ENCODE measurements at places on chromosomes 6 and 20. TPM values are rescaled to one million over a fixed set of nuclear protein-coding genes. Genes with fewer than 3 reads are reported as not detected.
A peak's percentile ranks its signal among the peaks of the same experiment; 100 is the strongest.

DNA sequence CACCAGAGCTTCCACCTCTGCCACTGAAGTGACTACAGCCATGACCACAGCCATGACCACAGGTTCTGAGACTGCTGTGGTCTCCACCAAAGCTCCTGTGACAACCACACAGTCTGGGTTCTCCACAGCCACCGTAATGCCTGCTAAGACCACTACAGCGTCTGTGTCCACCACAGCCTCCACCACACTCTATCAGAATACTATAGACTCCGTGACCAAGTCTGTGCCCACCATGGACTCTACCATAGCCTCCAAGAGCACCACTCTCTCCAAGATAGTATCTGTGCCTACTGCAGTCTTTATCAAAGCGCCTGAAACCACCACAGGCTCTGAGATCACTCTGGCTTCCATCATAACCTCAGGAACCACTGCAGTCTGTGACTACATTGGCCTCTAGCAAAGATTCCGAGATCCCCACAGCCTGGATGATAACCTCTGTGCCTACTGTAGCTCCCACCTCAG, 18.3 kb upstream of the MUC21 start:
- H3K36me3 ChIP-seq, result no peaks in the 10 kb centered on the region
- H3K4me1 ChIP-seq, result no peaks in the 10 kb centered on the region
- no peaks in the 10 kb centered on the region for H3K27me3 ChIP-seq
- DNase-seq, result no peak

NKX2-4 gene
- not detected for total RNA-seq

DNA sequence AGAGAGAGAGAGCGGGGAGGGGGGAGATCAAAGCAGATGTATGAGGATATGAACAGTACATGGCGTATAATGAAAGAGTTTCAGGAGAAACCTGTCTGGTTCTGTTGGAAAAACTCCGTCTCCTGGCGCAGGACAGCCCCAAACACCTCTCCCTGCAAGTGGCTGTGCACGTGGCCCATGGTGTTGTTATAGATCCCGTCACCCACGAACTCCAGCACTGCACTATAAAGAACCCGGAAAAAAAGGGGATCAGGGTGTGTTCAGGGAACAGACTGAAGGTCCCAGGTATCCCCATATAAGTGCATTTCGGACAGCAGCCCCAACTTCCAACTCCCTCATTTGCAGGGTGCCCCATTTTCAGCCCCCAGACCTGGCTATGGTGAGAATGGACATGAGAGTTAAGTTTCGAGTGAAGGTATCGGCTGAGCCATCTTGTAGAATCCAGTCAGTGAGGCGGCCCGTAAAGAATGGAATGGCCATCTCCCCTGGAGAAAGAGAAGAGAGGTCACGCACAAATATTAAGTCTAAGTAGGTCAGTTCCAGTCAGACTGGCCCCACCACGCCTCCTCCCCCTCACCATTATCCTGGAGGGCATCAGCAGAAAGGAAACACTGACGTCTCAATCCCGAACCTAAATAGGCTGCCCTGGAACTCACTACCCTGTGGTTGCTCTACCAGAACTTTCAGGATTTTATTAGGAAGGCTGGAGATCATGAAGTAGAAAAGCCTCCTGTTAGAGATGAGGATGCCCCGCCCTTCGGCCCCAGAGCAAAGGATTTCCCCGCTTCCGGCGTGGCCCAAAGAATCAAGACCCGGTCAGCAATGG, 1.3 kb downstream of the TAP1 start:
- peak; percentile 62 for DNase-seq
- peak overlapping the region; percentile 80 for H3K4me3 ChIP-seq
- H3K36me3 ChIP-seq, result peaks cover 59% of the 10 kb centered on the region
- H3K4me1 ChIP-seq, result peaks cover 31% of the 10 kb centered on the region

DNA sequence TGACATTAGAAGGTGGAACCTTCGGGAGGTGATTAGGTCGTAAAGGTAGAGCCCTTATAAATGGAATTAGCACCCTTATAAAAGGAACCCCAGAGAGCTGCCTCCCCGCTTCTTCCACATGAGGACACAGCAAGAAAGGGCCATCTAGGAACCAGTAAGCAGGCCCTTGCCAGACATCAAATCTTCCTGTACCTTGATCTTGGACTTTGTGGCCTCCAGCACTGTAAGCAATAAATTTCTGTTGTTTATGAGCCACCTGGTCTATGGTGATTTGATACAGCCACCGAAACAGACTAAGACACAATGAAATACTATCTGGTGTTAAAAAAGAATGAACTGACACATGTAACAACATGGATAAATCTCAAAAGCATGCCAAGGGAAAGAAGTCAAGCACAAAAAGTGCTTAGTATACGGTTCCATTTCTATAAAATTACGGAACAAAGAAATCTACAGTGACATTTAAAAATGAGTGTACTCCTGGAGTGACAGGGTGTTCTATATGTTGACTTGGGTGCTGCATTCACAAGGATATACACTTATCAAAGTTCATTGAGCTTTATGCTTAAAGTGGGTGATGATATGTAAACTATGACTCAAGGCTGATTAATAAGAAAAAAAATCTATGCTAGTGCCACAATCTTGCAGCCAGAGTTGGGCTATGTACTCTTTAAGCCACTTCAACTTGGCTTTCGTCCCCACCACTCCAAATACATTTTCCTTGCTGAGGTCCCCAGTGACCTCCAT, 18.4 kb downstream of the SERPINB1 start:
- H3K36me3 ChIP-seq, result no peaks in the 10 kb centered on the region
- no peaks in the 10 kb centered on the region for H3K27me3 ChIP-seq
- H3K4me1 ChIP-seq, result peaks cover 24% of the 10 kb centered on the region
- H3K4me3 ChIP-seq, result no peak overlapping the region
- no peak overlapping the region for H3K27ac ChIP-seq
- DNase-seq, result no peak

PKHD1 gene
- total RNA-seq, result 0.20 TPM

SAMD5 gene
- total RNA-seq, result 5.3 TPM

SMLR1 gene
- not detected for total RNA-seq

DNA sequence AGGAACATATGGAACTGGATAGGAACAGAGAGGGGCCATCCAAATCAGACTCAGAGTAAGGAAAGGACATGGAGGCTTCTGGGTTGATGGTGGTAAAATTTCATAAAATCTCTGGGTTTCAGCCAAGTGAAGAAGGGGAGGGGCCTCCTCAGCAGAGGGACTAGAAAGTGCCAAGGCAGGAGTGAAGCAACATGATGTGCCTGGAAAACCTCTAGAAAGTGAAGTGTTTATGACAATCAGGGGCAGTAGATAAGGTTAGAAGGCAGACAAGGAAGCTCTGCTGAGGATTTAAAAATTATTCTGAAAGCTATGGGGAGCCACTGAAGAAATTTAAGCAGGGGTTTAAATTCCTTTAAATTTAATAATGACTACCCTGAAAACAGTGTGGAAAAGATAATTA, 126.0 kb upstream of the TENT5A start:
- H3K36me3 ChIP-seq, result no peaks in the 10 kb centered on the region
- H3K4me1 ChIP-seq, result no peaks in the 10 kb centered on the region
- H3K4me3 ChIP-seq, result no peak overlapping the region
- H3K27ac ChIP-seq, result no peak overlapping the region
- no peak for DNase-seq

DNA sequence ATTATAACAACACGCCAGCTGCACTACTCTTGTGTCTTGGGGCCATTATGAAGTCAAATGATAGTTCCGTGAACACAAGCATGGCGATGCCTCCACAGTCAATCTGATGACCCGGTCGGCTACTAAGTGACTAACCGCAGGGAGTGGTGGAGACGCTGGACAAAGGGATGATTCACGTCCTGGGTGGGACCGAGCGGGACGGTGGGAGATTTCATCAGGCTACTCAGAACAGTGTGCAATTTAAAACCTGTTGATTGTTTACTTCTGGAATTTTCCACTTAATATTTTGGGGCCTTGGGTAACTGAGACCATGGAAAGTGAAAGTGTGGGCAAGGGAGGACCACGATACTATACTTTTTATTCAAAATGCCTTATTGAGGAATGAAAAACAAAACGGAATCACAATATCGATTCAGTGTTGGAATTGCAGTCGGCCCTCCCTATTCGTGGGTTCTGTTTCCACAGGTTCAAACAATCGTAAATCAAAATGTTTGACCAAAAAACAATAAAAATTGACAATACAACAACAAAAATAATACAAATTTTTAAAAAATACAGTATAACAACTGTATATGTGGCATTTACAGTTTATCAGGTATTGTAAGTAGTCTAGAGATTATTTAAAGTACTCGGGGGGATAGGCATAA, 66.5 kb downstream of the MYLK4 start:
- H3K4me1 ChIP-seq, result no peaks in the 10 kb centered on the region
- no peak overlapping the region for H3K27ac ChIP-seq
- H3K27me3 ChIP-seq, result no peaks in the 10 kb centered on the region

SIRPB1 gene
- total RNA-seq, result 31.3 TPM

HDGFL1 gene
- not detected for total RNA-seq

GRCh38 chr6:139895205-139895793, 520.9 kb upstream of the CITED2 start:
- no peak for DNase-seq
- H3K4me3 ChIP-seq, result no peak overlapping the region
- no peaks in the 10 kb centered on the region for H3K36me3 ChIP-seq

GRCh38 chr6:84763003-84763885, 1.2 kb downstream of the TBX18 start:
- no peak overlapping the region for H3K27ac ChIP-seq
- H3K36me3 ChIP-seq, result no peaks in the 10 kb centered on the region
- H3K4me1 ChIP-seq, result peaks cover 12% of the 10 kb centered on the region
- peak; percentile 83 for DNase-seq

DNA sequence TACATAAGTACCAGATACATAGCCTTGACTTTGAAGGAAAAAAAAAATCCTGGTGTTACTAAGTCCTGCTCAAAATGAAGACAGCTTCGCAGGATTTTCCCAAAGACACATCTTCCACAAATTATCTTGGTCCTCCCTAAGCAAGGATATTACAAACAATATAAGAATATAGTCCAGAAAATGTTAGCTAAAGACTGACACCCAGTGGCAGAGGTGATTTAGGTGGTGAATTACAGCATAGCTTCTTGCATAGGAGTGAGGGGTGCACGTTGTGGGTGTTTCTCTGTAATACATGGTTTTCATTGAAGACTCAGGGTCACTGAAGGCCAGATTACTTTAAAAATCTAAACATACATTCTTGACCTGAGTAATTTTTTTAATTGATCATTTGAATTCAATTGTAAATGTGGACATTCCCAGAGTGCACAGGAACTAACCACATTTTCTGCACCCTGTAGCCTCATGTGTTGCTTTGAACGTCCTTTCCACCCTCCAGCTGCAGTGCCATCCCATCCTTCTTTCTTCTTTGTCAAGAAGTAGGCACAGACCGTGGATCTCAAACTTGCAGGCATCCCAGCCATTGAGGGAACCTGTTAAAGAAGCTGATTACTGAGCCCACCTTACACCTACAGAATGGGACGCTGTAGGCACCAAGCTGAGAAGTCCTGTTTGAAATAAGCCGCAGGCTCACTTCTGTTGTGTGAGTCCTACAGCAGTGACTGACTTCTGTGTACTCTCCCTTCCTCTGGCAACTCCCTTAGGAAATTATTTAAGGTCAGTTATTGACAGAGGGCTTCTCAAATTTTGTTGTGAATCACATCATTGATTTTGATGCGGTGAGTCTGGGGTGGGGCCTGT, 102.6 kb downstream of the PERP start:
- DNase-seq, result no peak
- H3K36me3 ChIP-seq, result no peaks in the 10 kb centered on the region
- H3K27me3 ChIP-seq, result no peaks in the 10 kb centered on the region
- no peak overlapping the region for H3K27ac ChIP-seq
- no peaks in the 10 kb centered on the region for H3K4me1 ChIP-seq
- no peak overlapping the region for H3K4me3 ChIP-seq

DNA sequence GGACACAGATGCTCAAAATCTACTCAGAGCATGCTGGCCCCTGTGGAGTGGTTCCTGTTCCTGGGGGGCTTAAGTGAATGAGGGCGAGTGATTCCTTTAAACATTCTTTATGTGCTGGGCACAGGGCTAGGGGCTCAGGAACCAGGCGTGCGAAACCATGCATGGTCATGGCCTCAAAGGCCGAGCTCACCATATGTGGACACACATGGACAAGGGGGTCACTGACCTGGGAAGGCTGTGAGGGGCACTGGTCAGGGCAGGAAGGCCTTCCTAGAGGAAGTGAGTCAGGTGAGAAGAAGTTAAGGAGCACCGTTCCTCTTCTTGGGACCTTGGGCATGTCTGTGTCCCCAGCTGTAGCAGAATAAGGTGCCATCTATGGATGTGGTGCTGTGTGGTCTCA, 74.6 kb upstream of the BHLHE23 start:
- no peak overlapping the region for H3K4me3 ChIP-seq
- no peak for DNase-seq
- no peaks in the 10 kb centered on the region for H3K4me1 ChIP-seq
- H3K36me3 ChIP-seq, result no peaks in the 10 kb centered on the region
- no peaks in the 10 kb centered on the region for H3K27me3 ChIP-seq
- H3K27ac ChIP-seq, result no peak overlapping the region

- DNase-seq, result no peak
- no peak overlapping the region for H3K27ac ChIP-seq
- no peaks in the 10 kb centered on the region for H3K27me3 ChIP-seq
- no peak overlapping the region for H3K4me3 ChIP-seq
Measured at GRCh38 chr20:25399037-25399430, 8.4 kb upstream of the ABHD12 start.

- H3K4me1 ChIP-seq, result peaks cover 9% of the 10 kb centered on the region
- no peaks in the 10 kb centered on the region for H3K36me3 ChIP-seq
- no peaks in the 10 kb centered on the region for H3K27me3 ChIP-seq
- DNase-seq, result peak; percentile 85
- H3K4me3 ChIP-seq, result peak within 1 kb of the TSS; percentile 89
Measured at GRCh38 chr6:144149894-144150709, at the start of gene STX11. Gene STX11, plus strand, starts transcription at chr6:144150517. Its CDS starts 36,111 bp downstream, at chr6:144186628.

- H3K4me1 ChIP-seq, result peaks cover 18% of the 10 kb centered on the region
- no peaks in the 10 kb centered on the region for H3K36me3 ChIP-seq
- H3K4me3 ChIP-seq, result no peak overlapping the region
- no peak overlapping the region for H3K27ac ChIP-seq
- no peak for DNase-seq
Measured at GRCh38 chr6:111427341-111428116, 55.5 kb downstream of the REV3L start.

MROH8 gene
- total RNA-seq, result 2.1 TPM

- no peak overlapping the region for H3K27ac ChIP-seq
- H3K27me3 ChIP-seq, result no peaks in the 10 kb centered on the region
- no peaks in the 10 kb centered on the region for H3K4me1 ChIP-seq
Measured at GRCh38 chr20:22020201-22020600, 314.7 kb downstream of the PAX1 start.

DNA sequence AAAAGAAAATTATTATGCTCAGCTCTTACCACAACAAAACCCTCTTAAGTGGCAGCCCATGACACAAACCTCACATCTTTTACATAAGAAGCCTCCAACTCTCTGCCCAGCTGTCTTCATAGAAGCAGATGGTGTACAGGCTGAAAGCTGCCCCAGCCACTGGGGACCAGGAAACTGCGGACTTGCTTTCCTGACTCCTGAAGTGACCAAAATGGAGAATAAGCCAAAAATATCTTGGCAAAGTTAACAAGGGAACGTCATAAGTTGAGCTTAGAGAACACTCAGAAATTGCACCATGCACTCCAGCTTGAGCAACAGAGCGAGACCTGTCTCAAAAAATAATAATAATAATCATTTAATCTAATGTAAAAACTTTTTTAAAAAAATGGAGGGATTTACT, 160.3 kb upstream of the CDYL start:
- H3K27ac ChIP-seq, result no peak overlapping the region
- no peaks in the 10 kb centered on the region for H3K36me3 ChIP-seq
- no peaks in the 10 kb centered on the region for H3K27me3 ChIP-seq
- H3K4me1 ChIP-seq, result no peaks in the 10 kb centered on the region
- peak; percentile 62 for DNase-seq
